H7 (cell line): ENCODE measurements at places on chromosomes 2 and 18. TPM values are rescaled to one million over a fixed set of nuclear protein-coding genes. Genes with fewer than 3 reads are reported as not detected.

The IL36A gene
- total RNA-seq = not detected in 2 replicates

The KCNIP3 gene
- 0.48 and 3.2 TPM in 2 replicates for total RNA-seq

The TET3 gene
- 7.2 and 7.3 TPM in 2 replicates for total RNA-seq

DNA sequence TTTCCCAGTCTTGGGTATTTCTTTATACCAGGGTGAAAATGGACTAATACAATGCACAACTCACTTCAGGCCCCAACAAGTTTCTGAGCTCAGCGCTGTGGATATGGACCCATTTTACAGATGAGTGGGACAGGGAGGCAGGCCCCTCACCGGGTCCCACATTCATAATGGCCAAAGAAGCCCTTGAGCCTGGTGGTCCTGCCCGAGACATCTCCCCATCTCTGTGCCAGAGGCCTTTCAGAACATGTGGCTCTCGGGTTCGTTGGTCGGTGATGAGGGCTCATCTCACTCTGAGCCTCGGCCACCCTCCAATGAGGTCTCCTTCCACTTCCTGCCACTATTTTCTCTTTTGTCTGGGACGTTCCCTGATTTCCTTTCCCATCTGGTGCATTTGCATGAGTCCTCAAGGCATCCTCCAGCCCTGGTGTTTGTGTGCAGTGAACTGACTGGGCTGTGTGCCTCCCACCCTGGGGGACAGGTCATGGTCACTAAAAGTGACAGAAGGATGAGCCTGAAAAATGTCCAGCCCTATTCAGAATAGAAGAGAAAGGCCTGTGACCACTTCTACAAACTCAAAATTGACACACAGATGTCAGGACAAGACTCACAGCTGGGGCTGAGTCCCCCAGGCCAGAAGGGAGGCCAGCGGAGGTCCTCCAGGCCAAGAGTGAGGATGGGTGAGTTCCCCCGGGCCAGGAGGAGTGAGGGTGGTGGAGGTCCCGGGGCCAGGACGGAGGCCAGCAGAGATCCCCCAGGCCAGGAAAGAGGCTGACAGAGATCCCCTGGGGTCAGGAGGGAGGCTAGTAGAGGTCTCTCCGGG is 134.5 kb downstream of the PTGR3 start:
- no peak for DNase-seq

- DNase-seq = no peak
Measured at GRCh38 chr2:27852691-27853090, 37.5 kb downstream of the RBKS start.

GRCh38 chr2:127392828-127393578 is 5.2 kb upstream of the MAP3K2 start:
- no peak for DNase-seq
